T follicular helper cell (primary cell): ENCODE measurements at places on chromosomes 7 and 10.

GRCh38 chr7:50142425-50143017 lies 49.5 kb upstream of the ZPBP start:
- no peak for DNase-seq

- DNase-seq, result no peak
These were observed 207.8 kb upstream of the ETV1 start for GRCh38 chr7:14197280-14197679.

- no peak for DNase-seq
These were observed 151.3 kb downstream of the LRRN3 start for GRCh38 chr7:111242141-111242755.

DNA sequence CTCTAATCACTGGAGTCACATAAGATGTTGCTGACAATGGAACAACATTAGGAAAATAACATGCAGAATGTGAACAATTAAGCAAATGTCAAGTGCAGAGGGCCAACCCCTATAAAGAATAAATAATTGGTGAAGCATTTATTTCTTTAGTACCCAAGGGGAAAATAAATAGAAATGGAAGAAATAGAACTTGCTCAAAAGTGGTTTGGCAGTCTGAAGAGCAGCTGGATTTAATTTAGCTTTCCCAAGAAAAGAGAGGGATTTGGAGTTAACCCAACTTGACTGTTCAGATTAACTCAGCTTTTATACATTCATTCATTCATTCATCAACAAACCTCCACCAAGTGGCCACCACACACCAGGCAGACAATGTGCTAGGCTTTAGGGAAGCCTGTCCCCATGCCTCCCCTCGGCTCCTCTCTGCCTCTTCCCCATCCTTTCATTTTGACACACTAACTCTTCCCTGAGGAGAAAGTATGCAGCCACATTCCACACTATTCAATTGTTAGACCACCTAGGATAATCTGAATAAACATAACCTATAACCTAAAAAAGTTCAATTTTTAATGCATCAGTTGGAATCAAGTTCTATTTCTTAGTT lies 295.5 kb downstream of the AHR start:
- DNase-seq, result no peak

- no peak for DNase-seq
These were observed 30.2 kb downstream of the NPTX2 start for GRCh38 chr7:98647326-98647725.

GRCh38 chr10:81031774-81032173 lies 494.1 kb downstream of the SH2D4B start:
- DNase-seq, result no peak

- DNase-seq, result no peak
These were observed 537.9 kb upstream of the MGMT start for GRCh38 chr10:128929131-128929530.

- no peak for DNase-seq
These were observed 7.2 kb downstream of the C10orf90 start for GRCh38 chr10:126663328-126663727.

GRCh38 chr7:72453471-72453870 lies 41.3 kb upstream of the CALN1 start:
- no peak for DNase-seq

DNA sequence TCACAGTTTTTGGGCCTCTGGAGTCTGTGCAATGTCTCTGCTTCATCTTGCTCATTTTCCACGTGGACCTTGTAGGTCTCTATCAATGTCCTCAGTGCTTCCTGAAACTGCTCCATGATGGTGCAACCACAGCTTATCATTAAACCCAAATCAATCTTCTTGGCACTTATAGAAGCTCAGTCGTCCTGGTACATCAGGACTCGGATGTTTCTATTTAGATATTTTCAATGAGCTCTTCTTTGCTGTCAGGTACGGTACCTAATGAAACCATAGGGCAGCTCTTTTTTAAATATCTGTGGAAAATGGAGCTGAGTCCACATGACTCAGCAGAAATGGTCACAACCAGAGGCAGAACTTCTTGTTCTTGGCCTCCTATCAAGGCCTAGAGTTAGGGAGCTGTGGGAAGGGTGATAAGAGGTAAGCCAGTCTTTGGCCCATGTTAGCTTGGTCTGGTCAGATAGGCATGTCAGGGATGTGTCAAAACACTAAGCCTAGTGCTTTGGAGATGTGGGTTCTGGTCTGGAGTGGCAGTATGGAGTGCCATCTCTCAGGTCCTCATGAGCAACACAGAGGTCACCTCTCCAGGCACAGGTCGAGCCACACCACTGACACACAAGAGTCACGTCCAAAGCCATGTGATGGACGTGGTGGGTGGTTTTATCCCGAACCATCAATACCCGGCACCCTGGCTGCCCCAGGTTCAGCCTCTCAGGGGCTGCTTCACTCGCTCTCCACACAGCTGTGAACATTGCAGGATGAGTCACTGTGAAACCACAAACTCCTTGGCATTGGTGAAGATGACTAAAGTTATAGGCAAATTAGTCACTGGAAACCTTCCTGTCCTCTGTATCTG lies 87.0 kb downstream of the TBXAS1 start:
- DNase-seq, result no peak

DNA sequence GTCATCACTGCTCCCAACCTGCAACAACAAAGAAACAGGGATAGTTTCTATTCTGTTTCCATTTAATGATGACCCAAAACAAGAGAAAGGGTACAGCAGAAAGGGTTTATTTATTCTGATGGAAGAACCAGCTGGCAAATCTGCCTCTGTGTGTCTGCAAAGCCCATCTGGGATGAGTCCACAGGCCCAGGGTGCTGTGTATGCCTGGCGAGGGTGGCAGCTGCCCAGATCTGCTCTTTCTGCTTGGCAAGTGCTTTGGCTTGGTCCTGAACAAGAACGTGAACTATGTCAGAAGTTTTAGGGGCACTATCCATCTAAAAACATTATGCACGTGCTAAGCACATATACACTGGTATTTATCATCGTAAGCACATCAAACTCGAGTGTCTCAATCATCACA lies 333.8 kb downstream of the CXCL12 start:
- no peak for DNase-seq

DNA sequence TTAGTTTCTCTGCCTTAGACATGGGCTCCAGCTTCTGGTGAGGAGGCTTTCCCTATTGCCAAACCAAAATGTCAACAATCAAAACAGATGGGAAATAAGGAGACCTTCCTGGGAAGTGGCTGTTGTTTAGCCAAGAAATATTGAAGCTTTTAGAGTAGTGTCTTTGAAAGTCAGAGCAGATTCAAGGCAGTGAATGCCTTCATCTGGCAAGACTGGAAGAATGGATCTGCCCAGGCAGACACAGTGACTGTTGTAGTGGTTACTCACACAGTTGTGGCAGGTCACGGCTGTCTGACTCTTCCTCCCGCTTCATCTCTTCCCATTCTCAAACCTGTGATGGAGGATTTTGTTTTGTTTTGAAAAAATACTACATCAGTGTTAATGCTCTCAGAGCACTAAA lies 154.1 kb upstream of the ADO start:
- DNase-seq, result no peak

- no peak for DNase-seq
These were observed 18.5 kb downstream of the SRI start for GRCh38 chr7:88201305-88201704.

DNA sequence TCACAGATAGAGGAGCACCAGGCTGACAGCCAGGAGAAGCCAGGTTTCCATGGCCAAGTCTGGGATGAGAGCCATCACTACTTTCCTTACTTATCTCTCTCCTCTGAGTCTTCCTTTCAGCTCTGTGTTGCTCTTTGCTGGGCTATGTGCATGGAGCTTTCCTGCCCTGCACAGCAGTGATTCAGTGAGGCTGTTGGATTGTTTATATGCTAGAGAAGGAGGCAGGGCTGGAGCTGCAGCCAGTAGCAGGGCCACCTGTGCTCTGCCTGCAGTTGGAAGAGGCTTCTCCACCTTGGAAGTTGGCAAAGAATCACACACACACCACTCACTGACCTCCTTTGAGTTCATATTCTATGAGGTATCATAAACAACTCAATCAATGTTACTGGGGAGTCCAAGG lies at the start of gene CYP3A4:
Gene CYP3A4 (minus strand): TSS at position 178 of the 400 bp plus-strand sequence. CDS start 103 bp downstream, at position 75.
- DNase-seq, result no peak

DNA sequence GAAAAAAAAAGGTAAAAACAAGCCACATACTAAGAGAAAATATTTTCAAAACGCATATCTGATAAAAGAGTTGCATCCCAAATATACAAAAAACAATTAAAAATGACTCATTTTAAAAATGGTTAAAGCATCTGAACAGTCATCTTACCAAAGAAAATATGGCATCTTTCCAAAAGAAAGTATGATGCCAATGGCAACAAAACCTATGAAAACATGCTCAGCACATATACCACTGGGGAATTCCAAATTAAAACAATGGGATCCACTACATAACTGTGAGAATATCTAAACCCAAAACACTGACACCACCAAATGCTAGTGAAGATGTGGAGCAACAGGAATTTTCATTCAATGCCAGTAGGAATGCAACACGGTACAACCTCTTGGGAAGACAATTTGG lies 39.3 kb downstream of the VSTM2A start:
- DNase-seq, result no peak

GRCh38 chr10:125011171-125011925 lies 69.4 kb downstream of the ZRANB1 start:
- DNase-seq, result no peak

GRCh38 chr7:149735779-149736477 lies 37.5 kb downstream of the ZNF467 start:
- no peak for DNase-seq

GRCh38 chr7:74138945-74139843 lies 35.0 kb upstream of the EIF4H start:
- DNase-seq, result no peak

- no peak for DNase-seq
These were observed 13.3 kb downstream of the PARP12 start for GRCh38 chr7:140049339-140050024.

GRCh38 chr10:114767986-114768821 lies 53.4 kb upstream of the FHIP2A start:
- DNase-seq, result no peak

GRCh38 chr10:129945941-129946760 lies 17.9 kb downstream of the EBF3 start:
- no peak for DNase-seq

- no peak for DNase-seq
These were observed 31.6 kb upstream of the ANK3 start for GRCh38 chr10:60420991-60421894.

DNA sequence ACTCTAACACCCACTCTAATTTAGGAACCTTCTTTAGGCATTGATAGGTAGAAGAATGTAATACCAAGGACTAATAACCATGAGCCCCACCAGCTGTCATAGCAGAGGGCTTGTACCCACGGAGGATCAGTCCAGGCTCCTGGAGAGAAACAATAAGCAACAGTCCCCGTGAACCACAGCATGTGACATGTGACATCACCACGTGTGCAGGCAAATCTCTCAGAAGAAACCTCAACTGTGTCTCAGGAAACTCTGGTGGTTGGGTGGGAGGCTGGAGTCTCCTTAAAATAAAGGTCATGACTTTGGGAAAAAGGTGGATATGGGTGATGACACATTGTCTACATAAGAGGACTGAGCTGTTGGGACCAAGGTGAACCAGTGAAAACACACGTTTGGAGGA lies 653.9 kb upstream of the FOXK1 start:
- DNase-seq, result no peak

GRCh38 chr7:90256778-90257177 lies 11.8 kb downstream of the CFAP69 start:
- DNase-seq, result no peak
